Heart right ventricle (tissue), 16 donors: ENCODE measurements at places on chromosomes 3 and 15. TPM values are rescaled to one million over a fixed set of nuclear protein-coding genes. Genes with fewer than 3 reads are reported as not detected.

Gene TMEM266
- 0.09 TPM for total RNA-seq

GRCh38 chr3:157157836-157158235 is 2.1 kb downstream of the CCNL1 start:
- peak overlapping the region; percentile 99 for H3K27ac ChIP-seq
- no peak for DNase-seq
- no peak overlapping the region for H3K4me3 ChIP-seq
- peaks cover 69% of the 10 kb centered on the region for H3K4me1 ChIP-seq
- no peaks in the 10 kb centered on the region for H3K27me3 ChIP-seq

DNA sequence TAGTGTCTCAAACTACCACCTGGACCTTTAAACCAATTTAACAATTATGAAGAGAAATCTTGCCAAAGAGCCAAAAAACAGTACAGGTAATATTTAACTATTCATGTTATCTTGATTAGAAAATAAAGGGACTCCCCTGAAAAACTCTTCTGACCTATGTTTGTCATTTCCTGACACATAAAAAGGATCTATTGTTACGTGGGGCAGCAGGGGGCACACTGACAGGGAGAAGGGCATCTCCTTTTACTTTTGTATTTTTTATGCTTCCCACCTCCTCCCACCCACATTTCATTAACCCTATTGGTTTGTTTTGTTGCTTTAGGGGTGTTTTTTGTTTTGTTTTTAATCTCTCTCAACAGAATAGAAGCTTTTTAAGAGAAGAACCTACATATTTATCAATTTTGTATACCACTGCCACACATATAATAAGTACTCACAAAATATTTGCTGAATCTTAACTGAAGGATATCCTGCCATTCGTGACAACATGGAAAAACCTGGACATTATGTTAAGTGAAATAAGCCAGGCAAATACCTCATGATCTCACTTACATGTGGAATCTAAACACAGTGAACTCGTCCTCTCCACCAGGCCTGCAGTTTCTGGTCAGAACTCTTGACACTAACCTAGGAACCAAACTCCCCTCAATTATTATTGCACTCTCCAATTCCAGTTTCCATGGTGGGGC is 17.7 kb downstream of the STAG1 start:
- peaks cover 38% of the 10 kb centered on the region for H3K4me1 ChIP-seq
- H3K36me3 ChIP-seq, result peaks cover 4% of the 10 kb centered on the region
- DNase-seq, result no peak
- H3K4me3 ChIP-seq, result no peak overlapping the region
- no peak overlapping the region for H3K27ac ChIP-seq

Gene DPPA2
- not detected for total RNA-seq

DNA sequence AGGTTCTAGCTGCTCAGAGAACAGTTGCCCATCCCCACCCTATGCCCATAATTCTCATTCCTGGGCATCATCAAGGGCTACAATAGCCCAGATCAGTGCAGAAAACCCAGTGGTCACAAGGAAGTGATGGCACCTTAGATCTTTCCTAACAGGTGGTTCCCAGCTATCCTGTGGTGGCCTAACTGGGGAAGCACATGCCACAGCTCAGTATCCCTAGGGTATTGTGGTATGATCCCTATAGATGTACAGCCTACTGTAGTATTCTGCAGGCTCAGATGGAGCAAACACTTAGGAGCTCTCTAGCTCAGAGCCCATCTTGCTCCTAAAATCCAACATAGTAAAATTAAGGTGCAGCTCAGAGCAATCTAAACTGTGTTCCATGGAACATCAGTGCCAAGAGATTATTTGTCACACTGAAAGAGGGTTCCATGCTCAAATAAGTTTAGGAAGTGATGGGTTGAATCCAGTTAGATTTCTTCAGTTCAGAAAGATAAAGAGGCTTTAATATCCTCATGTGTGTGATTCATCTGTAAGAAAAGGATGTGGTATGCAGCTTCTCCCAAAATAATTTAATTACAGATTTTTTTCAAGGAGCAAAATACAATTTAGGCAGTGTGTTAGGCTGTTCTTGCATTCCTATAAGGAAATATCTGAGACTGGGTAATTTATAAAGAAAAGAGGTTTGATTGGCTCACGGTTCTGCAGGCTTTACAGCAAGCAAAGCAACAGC is 4.4 kb downstream of the A4GNT start:
- H3K27me3 ChIP-seq, result no peaks in the 10 kb centered on the region
- H3K4me1 ChIP-seq, result peaks cover 9% of the 10 kb centered on the region
- no peaks in the 10 kb centered on the region for H3K36me3 ChIP-seq
- no peak for DNase-seq
